Sigmoid colon (tissue), 7 donors: ENCODE measurements at places on chromosomes 12 and 14. TPM values are rescaled to one million over a fixed set of nuclear protein-coding genes. Genes with fewer than 3 reads are reported as not detected.

The GZMB gene
- polyA plus RNA-seq, result 3.2 TPM

DNA sequence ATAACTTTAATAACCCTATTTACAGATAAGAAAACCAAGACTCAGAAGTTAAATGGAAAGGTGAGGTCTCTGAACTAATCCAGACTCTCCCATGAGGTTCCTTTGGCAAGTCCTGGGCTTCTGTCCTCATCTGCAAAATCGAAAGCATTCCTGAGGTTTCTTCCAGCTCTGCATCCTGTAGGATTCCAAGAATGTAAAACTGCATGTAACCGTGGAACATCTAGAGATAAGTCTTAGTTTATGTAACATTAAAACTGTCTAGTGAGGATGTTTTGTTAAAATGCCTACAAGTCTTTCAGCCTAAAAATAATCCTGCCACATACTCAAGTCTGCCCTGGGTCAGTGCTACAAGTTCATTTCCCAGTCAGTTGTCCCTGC, 7.3 kb upstream of the ITFG2 start:
- H3K27me3 ChIP-seq, result no peaks in the 10 kb centered on the region
- peaks cover 20% of the 10 kb centered on the region for H3K36me3 ChIP-seq
- H3K4me3 ChIP-seq, result no peak overlapping the region
- H3K4me1 ChIP-seq, result no peaks in the 10 kb centered on the region
- no peak overlapping the region for H3K27ac ChIP-seq

The DPPA3 gene
- not detected for polyA plus RNA-seq

- H3K4me3 ChIP-seq, result no peak overlapping the region
- no peaks in the 10 kb centered on the region for H3K27me3 ChIP-seq
- H3K36me3 ChIP-seq, result no peaks in the 10 kb centered on the region
- no peaks in the 10 kb centered on the region for H3K4me1 ChIP-seq
- no peak for DNase-seq
These were observed 43.9 kb downstream of the BHLHE41 start for GRCh38 chr12:26080911-26081310.

The CFAP54 gene
- polyA plus RNA-seq, result 0.07 TPM

The KRT6A gene
- not detected for polyA plus RNA-seq

GRCh38 chr12:125284945-125285685, 219.9 kb downstream of the AACS start:
- no peak overlapping the region for H3K27ac ChIP-seq
- H3K27me3 ChIP-seq, result no peaks in the 10 kb centered on the region
- no peak for DNase-seq
- no peak overlapping the region for H3K4me3 ChIP-seq

- H3K27ac ChIP-seq, result no peak overlapping the region
- H3K36me3 ChIP-seq, result peaks cover 21% of the 10 kb centered on the region
- DNase-seq, result no peak
- peaks cover 6% of the 10 kb centered on the region for H3K4me1 ChIP-seq
- H3K27me3 ChIP-seq, result no peaks in the 10 kb centered on the region
These were observed 38.2 kb upstream of the TSPAN9 start for GRCh38 chr12:3038926-3039510.

DNA sequence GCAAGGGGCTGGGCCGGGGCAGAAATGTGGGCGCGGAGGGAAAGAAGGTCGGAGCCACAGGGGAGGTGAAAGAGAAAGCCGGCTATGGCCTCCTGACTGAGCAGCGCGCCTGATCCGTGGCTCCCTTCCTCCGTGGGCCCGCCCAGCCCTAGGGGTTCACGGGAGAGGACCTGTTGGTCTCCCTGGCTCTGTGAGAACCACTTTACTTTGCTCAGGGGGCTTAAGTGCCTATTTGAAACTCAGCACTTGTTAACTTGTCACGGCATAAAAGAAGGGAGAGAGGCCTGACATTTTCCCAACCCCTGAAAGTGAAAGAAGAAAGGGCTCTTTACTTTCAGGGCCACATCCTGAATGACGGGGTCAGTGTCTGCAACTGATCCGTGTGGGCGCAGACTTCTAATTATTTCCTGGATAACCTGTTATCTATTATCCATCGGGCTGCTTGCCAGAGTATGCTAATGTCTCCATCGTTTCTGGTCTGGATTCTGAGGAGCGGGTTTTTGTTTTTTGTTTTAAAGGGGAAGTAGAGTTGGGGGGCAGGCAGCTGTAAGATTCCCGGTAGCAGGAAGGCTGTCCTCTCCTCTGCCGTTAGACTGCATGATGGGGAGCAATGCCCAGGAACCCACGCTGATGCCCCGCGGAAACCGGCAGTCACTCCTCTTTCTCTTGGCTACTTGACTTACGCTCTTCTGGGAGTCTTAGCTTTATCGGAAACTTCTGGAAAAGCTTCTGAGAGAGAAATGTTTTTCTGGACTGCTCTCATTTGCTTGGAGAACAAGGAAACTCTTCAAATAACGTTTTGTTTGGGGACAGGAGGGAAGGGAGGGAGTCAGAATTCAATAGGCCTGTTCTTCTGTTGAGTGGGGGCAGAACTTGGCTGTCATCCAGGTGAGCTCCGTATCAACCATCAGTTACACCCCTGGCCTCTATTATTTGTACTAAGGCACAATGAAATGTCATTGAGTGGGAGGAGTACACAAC, 127.7 kb upstream of the MAX start:
- H3K36me3 ChIP-seq, result no peaks in the 10 kb centered on the region
- H3K4me3 ChIP-seq, result peak overlapping the region; percentile 39
- H3K27ac ChIP-seq, result peak overlapping the region; percentile 68
- H3K27me3 ChIP-seq, result no peaks in the 10 kb centered on the region
- peak; percentile 70 for DNase-seq
- peaks cover 13% of the 10 kb centered on the region for H3K4me1 ChIP-seq

- peak overlapping the region; percentile 84 for H3K27ac ChIP-seq
- H3K4me1 ChIP-seq, result peaks cover 28% of the 10 kb centered on the region
- H3K27me3 ChIP-seq, result no peaks in the 10 kb centered on the region
- peak overlapping the region; percentile 69 for H3K4me3 ChIP-seq
These were observed 1.3 kb upstream of the IGFBP6 start for GRCh38 chr12:53096089-53096741.

- no peak for DNase-seq
- peaks cover 3% of the 10 kb centered on the region for H3K4me1 ChIP-seq
- H3K4me3 ChIP-seq, result no peak overlapping the region
- no peak overlapping the region for H3K27ac ChIP-seq
These were observed 3.6 kb upstream of the PALS1 start for GRCh38 chr14:67237591-67237990.

DNA sequence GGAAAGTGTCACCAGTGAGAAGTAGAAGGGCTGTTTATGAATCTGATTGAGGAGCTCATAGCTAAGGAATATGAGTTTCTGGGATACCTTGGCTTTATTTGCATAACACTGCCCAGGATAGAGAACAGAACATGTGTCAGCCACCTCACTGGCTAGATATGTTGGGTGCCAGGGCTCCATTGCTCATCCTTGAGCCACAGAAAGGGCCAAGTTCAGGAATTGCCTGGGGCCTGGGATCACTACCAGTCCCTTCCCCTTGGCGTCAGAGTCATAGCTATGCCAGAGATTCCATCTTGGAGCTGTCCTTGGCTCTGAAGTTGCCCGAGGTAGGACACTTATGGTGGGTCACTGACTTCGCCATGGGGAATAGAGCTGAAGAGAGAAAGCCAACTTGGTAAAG, 49.0 kb downstream of the IFT43 start:
- no peak overlapping the region for H3K27ac ChIP-seq
- no peaks in the 10 kb centered on the region for H3K4me1 ChIP-seq
- no peak for DNase-seq
- no peak overlapping the region for H3K4me3 ChIP-seq
- no peaks in the 10 kb centered on the region for H3K27me3 ChIP-seq

- H3K27ac ChIP-seq, result peak within 1 kb of the TSS; percentile 96
- peaks cover 6% of the 10 kb centered on the region for H3K4me1 ChIP-seq
- peaks cover 28% of the 10 kb centered on the region for H3K36me3 ChIP-seq
- no peaks in the 10 kb centered on the region for H3K27me3 ChIP-seq
These were observed at the start of gene SMARCD1 for GRCh38 chr12:50084775-50085614. SMARCD1 (plus strand) TSS chr12:50085342; CDS start chr12:50085370, 28 bp downstream.

DNA sequence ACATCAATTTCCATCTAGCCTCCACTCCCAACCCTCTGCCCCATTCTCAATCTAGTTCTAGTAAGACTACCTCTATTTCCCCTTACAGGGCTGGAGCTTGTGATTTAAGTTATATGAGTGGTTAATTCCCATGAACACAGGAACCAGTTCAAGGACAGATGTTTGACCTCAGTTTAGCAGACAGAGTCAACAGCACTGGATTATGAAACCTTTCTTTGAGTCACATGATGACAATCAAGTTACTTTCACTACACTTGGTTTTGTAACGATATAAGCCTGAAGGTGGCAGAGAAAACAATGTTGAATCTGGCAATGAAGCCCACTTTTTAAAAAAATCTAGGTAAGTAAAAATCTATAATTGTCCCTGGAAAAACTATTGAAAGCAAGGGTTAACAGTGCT, 1646.2 kb upstream of the FLRT2 start:
- no peak for DNase-seq
- no peaks in the 10 kb centered on the region for H3K36me3 ChIP-seq
- no peak overlapping the region for H3K4me3 ChIP-seq
- no peaks in the 10 kb centered on the region for H3K27me3 ChIP-seq
- H3K4me1 ChIP-seq, result no peaks in the 10 kb centered on the region

DNA sequence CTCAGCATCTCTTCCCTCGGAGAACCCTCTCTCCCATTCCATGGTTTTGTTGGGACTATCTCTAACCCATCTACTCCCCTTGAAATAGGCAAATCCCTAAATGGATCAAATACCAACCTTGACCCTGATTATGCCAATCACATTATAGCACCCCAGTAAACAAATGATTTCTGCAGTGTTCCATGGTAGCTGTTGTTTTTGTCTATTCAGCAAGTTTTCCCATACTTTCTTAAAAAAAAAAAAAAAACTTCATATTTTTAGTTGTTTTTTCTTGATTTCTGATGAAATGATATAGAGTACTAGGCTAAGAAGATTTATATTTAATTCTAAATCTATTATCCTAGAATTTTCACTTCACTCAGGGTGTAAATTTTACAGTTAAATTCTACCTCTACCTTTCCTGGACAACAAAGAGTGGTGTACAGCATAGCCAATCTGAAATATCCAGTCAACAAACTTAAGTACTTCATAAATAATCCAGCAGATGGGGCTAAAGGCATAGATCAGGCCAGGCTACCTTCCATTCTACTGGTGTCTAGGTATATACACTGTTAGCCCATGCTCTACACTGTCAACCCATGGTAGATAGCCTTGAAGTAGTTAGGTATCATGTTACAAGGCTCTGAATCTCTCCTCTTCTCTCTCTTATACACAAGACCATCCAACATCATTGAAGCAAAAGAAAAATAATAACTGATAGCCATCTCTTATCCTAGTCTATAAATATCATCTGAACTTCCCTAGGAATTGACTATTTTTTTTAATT, 82.2 kb downstream of the PLEKHG7 start:
- H3K4me3 ChIP-seq, result no peak overlapping the region
- peaks cover 8% of the 10 kb centered on the region for H3K4me1 ChIP-seq
- no peak for DNase-seq

DNA sequence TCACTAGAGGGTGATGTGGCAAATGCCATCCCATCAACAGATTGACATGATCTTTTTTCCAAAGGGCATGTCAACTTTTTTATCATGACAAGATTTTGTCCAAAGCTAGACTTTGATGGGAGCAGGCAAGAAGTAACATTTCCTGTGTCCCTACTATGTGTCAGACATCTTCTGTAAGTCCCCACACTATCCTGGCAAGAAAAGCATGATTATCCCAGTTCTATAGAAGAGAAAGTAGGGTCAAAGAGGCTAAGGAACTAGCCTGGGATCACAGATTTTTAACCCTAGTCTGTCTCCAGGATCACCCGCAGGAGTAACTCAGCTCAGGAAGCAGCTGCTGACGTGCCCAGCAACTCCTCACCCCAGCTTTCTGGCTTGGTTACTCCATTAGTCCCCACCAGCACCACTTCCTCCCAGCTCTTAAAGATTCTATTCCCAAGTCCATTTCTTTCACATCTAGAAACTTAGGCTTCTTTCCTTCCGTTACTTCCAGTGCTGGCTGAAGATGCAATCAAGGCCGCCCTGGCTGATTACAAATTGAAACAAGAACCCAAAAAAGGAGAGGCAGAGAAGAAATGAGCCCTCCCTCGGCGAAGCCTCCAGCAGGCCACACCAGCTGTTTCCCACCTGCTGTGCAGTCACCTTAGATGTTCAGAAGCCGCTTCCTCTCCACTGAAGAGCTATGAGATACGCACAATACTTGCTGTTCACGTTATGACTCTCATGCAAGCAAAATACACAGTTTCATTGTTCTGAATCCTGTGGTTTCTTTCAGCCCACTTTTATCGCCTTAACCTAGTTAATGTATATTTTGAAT, 6.2 kb downstream of the ISCU start:
- no peak overlapping the region for H3K4me3 ChIP-seq
- no peak for DNase-seq
- H3K27me3 ChIP-seq, result no peaks in the 10 kb centered on the region
- H3K4me1 ChIP-seq, result peaks cover 34% of the 10 kb centered on the region
- H3K36me3 ChIP-seq, result peaks cover 52% of the 10 kb centered on the region

GRCh38 chr14:51852541-51852940, 7.9 kb upstream of the GNG2 start:
- no peaks in the 10 kb centered on the region for H3K4me1 ChIP-seq
- no peak for DNase-seq
- no peak overlapping the region for H3K4me3 ChIP-seq
- no peaks in the 10 kb centered on the region for H3K36me3 ChIP-seq
- H3K27me3 ChIP-seq, result no peaks in the 10 kb centered on the region

GRCh38 chr14:97306133-97306759, 509.1 kb downstream of the VRK1 start:
- no peak overlapping the region for H3K27ac ChIP-seq
- no peak for DNase-seq
- H3K36me3 ChIP-seq, result no peaks in the 10 kb centered on the region
- no peak overlapping the region for H3K4me3 ChIP-seq
- H3K4me1 ChIP-seq, result no peaks in the 10 kb centered on the region

DNA sequence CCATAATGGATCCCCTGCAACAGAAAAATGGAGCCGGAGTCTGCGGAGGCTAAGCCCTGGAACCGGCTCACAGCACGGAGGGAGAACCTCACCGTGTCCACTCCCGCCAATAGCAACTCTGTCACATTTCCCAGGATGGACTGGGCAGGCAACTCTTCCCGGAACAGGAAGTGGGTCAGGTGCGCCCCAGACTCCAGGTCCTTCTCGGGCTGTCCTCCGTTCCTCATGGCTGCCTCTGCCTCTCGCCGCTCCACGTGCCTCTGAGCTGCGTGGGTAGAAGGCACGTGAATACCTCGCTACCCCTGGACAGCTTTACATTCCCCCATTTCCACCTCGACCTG, 2.2 kb downstream of the CYP27B1 start:
- no peak for DNase-seq
- H3K27me3 ChIP-seq, result peaks cover 57% of the 10 kb centered on the region
- no peaks in the 10 kb centered on the region for H3K36me3 ChIP-seq
- no peak overlapping the region for H3K27ac ChIP-seq
- H3K4me3 ChIP-seq, result peak overlapping the region; percentile 38
- peaks cover 26% of the 10 kb centered on the region for H3K4me1 ChIP-seq

The CCNB1IP1 gene
- polyA plus RNA-seq, result 54.1 TPM

GRCh38 chr12:13142747-13143146, 39.3 kb upstream of the GSG1 start:
- H3K27ac ChIP-seq, result no peak overlapping the region
- no peaks in the 10 kb centered on the region for H3K27me3 ChIP-seq
- H3K36me3 ChIP-seq, result no peaks in the 10 kb centered on the region
- no peaks in the 10 kb centered on the region for H3K4me1 ChIP-seq
- peak; percentile 70 for DNase-seq
